ENCODE measurements at places on chromosomes 4 and X. TPM values are rescaled to one million over a fixed set of nuclear protein-coding genes. Genes with fewer than 3 reads are reported as not detected.

- no peak for DNase-seq
- peak overlapping the region; percentile 67 for H3K4me3 ChIP-seq
- no peaks in the 10 kb centered on the region for H3K36me3 ChIP-seq
- H3K4me1 ChIP-seq = no peaks in the 10 kb centered on the region
These were observed 2.2 kb downstream of the GRIA2 start for GRCh38 chr4:157222771-157223160.

GRCh38 chr4:130249002-130249401, 1153.0 kb downstream of the C4orf33 start:
- no peak overlapping the region for H3K4me3 ChIP-seq
- DNase-seq = no peak
- H3K27me3 ChIP-seq = no peaks in the 10 kb centered on the region
- H3K36me3 ChIP-seq = no peaks in the 10 kb centered on the region
- H3K27ac ChIP-seq = no peak overlapping the region

DNA sequence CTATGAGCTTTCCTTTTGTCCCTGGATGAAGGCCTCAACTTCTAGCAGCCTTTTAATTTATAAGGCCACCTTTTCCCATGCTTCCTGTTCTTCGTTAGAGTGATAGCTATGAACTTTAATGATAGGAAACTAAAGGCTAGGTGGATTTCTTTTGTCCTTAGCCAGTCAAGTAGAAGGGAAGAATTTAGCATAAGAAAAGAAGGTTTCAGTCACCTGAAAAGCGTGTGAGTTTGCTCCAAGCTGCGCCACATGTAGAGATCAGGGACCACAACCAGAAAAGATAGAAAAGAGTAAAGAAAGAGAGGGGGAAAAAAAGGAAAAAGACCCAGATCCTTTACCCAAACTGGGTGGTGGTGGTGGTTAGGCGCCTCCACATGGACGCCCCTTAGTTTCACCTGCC, 28.6 kb downstream of the LUZP4 start:
- no peak for DNase-seq
- H3K4me1 ChIP-seq = no peaks in the 10 kb centered on the region
- no peaks in the 10 kb centered on the region for H3K27me3 ChIP-seq
- no peaks in the 10 kb centered on the region for H3K36me3 ChIP-seq
- H3K27ac ChIP-seq = no peak overlapping the region

NOCT gene
- total RNA-seq = 12.6 TPM

STARD8 gene
- 4.9 TPM for total RNA-seq
